ENCODE measurements at places on chromosomes 7 and 10.

- DNase-seq = no peak
Observed at GRCh38 chr10:52213321-52213752, 100.7 kb upstream of the DKK1 start.

- no peak for DNase-seq
Observed at GRCh38 chr7:114148779-114149178, 230.0 kb upstream of the PPP1R3A start.

- DNase-seq = no peak
Observed at GRCh38 chr10:26780106-26780792, 80.5 kb downstream of the ABI1 start.

- DNase-seq = no peak
Observed at GRCh38 chr7:47669178-47669891, 87.4 kb upstream of the TNS3 start.

DNA sequence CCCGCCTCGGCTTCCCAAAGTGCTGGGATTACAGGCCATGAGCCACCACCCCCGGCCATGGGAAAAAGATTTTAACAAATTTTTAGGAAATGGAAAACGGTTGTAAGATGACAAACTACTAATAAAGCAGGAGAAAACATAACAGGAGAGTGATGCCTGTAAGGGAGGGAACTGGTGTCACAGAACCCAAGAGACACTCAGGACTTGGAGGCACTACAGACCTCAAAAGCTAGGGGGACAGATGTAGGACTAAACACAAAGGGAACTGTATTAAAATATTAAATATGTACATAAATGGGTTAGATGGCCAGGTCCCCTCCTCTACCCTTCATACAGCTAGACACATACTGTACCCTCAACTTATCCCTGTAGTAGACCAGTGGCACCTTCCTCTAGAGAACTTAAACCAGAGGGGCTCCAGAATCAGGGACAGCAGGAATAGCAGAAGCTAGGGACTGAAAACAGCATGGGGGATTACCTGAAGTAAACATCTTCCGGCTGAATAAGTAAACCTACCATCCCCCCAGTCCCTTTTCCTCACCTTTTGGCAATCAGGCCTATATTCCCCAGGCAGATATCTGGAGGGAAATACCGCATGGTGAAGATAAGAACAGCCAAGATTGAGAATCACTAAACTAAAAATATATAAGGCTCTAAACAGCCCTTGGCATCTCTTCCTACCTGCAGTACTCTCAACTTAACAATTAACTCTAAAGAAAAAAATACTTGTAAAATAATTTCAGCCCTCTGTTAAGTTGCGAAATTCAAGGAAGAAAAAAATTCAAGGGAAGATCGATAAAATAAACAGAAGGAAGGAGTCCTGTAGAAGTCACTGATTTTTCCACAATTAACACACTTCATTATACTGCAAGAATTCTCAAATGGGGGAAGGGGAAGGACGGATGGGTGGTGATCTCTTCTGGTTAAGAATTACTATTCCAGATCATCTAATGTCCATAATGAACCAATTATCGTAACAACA lies 15.5 kb downstream of the TM9SF3 start:
- no peak for DNase-seq

DNA sequence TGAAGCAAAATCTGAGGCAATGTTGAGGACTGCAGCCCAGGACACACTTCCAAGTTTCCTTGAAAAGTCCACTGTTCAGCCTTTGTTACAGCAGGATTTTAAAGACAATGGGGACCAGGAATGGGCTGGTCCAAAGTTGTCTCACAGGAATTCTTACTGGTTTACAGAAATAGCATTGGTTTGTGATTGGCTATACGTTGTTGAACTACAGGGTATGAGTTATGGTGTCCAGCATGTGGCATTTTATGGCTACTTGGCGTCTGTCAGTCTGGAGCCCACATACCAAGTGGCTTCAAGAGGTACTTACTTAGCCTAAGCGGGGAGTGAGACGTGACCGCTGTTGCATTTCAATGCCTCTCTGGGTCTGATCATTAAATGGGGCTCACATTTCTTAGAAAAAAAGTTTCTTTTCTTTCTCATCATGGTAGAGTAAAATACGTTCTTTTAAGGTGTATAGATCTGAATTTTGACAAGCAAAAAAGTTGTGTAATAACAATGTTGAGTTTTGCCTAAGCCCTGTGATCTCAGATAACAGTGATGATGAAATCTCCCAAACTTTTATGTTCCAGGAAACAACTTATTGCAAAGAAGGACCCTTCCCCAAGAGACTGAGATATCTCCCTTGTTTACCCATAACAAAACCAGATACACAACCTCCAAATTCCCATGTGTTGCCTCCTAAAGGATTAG lies 100.0 kb upstream of the TRIM24 start:
- no peak for DNase-seq

DNA sequence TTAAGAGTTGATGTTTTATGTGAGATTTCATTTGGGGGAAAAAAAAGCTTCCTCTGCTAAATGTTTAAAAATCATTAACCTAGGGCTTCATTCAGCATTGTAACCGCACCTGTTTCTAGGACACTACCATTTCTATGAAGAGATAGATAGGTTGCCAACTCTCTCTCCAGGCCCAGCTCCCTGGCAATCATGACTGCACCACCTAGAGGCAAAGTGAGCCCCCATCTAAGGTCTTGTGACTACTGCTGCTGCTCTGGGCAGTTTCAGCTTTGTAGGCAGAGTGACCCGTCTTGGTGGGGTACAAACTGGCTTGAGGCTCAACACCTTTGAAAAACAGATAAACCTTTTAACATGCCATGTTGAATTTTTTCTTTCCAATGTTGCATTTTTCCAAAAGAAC lies 27.3 kb upstream of the MRC1 start:
- no peak for DNase-seq

GRCh38 chr10:119283818-119284217 lies 76.4 kb downstream of the GRK5 start:
- no peak for DNase-seq

DNA sequence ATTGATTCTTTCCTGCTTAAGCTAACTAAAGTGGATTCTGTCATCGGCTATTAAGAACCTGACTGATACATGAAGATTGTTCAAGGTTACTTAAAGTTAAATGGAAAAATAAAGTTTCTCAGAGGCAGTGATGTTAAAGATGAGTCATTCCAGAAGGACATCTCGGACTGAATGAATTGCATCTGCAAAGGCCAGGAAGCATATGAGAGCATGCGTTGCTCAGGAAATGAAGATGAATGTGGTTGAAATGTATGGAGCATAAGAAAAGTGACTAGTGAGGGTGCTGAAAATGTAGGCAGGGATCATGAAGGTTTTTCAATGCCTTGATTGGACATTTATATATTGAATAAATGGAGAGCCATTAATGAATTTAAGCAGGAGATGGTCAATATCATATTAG lies 133.9 kb upstream of the GHITM start:
- DNase-seq = no peak

GRCh38 chr7:114156178-114156577 lies 237.4 kb upstream of the PPP1R3A start:
- DNase-seq = no peak

- no peak for DNase-seq
Observed at GRCh38 chr10:63214571-63214970, 81.4 kb downstream of the NRBF2 start.

GRCh38 chr7:158613481-158613880 lies 25.9 kb upstream of the PTPRN2 start:
- no peak for DNase-seq

GRCh38 chr10:123240776-123241175 lies 86.6 kb downstream of the BUB3 start:
- DNase-seq = no peak

- no peak for DNase-seq
Observed at GRCh38 chr7:129782818-129783583, 169.8 kb downstream of the UBE2H start.

DNA sequence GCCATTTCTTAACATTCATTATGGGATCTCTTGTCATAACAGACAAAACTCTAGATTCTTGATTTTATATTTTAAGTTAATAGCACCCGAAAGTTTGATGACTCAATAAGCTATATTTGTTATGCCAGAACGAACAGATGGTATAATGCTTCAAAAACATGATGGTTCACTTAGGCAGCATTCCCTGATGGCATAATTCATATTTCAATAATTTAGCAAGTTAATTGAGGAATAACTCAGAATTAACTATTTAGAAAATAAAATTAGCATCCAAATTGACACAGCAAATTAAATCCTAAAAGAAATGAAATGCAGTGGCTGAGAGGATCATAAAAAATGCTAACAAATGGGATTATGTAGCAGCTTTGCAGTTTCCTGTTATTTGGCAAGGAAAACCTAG lies 260.8 kb upstream of the MBL2 start:
- DNase-seq = no peak

DNA sequence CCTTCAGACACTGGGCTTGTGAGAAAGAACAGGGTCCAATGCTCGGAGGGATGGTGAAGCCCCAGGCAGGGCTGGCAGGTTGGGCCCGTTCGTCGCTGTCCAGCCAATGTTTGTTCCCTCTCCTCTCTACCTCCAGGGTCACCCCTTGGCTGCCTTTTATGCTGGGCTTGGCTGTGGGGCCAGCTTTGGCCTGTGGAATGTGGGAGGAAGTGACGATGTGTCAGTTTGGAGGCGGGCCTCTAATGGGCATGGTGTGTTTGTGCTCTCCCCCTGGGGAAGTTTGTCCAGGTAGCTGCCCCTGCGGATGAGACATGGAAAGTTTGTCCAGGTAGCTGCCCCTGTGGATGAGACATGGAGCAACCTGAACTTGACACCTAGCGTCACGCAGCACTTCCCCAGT lies 236.7 kb downstream of the GLRX3 start:
- DNase-seq = no peak

DNA sequence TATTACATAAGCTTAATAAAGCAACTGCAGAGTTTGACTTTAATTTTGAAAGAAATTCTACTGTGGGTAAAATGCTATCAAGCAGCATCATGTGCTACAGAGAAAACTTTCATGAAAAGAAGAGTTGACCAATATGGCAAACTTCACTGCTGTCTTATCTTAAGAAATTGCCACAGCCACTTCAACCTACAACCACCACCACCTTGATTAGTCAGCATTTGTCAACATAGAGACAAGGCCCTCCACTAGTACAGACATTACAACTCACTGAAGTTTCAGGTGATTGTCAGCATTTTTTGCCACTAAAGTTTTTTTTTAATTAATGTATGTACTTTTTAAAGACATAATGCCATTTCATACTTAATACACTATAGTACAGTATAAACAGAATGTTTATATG lies 350.3 kb downstream of the HPSE2 start:
- DNase-seq = no peak

DNA sequence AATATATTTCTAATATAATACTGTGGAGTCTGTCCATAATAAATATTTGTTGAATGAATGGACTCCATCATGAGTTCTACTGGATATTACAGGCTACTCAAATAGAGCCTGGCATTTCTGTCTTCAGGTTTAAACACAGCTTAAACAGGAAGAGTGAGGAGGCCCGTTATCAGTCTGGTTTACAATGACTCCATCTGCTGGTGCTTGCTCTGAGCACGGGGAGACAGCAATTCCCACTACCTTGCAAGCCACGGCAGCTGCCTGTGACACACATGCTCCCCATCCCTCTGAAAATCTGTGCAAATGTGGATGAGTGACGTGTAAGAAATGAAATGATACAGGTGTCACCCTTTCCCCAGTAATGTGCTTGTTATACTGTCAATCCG lies 293.5 kb upstream of the IMMP2L start:
- no peak for DNase-seq

- no peak for DNase-seq
Observed at GRCh38 chr7:49243521-49243920, 319.2 kb downstream of the CDC14C start.

DNA sequence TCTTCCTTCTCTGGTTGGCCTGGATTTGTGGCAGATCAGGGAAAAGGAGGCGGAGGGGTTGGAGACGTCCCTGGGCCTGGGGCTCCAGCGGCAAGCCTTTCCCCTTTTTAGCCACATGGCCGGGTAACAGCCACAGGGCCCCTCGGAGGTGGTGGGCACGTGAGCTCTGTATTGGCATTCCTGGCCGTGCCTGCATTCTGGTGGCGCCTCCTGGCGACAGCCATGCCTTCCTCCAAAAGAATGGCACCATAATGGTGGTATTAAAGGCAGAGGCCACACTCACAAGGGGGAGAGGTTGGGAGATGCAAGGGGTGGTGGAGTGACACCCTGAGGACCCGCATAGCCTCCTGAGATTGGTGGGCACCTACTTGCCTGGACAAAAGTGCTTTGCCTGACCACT lies 3.0 kb upstream of the AQP1 start:
- no peak for DNase-seq

GRCh38 chr7:123624527-123625183 lies 23.0 kb downstream of the ASB15 start:
- DNase-seq = no peak

GRCh38 chr10:62980687-62981086 lies 152.4 kb upstream of the NRBF2 start:
- peak; percentile 28 for DNase-seq

GRCh38 chr7:129667116-129667515 lies 55.6 kb downstream of the NRF1 start:
- DNase-seq = no peak

GRCh38 chr7:43619213-43620012 lies 36.5 kb downstream of the STK17A start:
- DNase-seq = no peak

DNA sequence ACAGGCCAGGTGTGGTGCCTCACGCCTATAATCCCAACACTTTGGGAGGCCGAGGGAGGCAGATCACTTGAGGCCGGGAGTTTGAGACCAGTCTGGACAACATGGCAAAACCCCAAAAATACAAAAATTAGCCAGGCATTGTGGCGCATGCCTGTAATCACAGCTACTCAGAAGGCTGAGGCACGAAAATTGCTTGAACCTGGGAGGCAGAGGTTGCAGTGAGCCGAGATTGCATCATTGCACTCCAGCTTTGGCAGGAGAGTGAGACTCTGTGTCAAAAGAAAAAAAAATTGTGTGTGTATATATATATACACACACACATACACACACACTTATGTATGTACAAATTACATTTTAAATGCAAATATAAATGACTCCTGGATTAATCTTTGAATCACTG lies 76.8 kb upstream of the LRRN3 start:
- DNase-seq = no peak

DNA sequence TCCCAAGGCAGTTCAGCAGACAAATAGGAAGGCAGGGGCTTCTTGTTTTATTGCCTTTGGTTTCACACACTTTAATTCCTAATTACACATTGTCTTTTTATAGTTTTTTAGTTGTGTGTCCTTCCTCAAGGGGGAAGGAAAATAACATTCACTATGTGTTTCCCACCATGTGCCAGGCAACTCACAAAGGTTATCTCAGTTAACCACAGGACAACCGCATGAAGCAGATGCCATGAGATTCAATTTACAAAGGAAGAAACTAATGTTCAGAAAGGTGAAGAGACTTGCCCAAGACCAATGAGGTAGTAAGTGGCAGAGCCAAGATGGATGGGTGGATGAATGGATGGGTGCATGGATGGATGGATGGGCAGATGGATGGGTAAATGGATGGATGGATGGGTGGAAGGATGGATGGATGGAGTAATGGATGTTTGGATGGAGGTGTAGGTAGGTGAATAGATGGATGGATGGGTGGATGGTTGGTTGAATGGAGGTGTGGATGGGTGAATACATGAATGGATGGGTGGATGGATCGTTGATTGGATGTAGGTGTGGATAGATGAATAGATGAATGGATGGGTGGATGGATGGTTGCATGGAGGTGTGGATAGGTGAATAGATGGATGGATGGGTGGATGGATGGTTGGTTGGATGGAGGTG lies 77.9 kb downstream of the ARHGAP22 start:
- DNase-seq = no peak

GRCh38 chr7:43454936-43455518 lies 127.9 kb upstream of the STK17A start:
- DNase-seq = no peak
